Right renal cortex interstitium (tissue), 3 donors: ENCODE measurements at places on chromosomes 7 and 10.

GRCh38 chr10:29389935-29390334 lies 101.1 kb downstream of the LYZL1 start:
- no peak for DNase-seq

GRCh38 chr7:31061185-31061584 lies 9.1 kb downstream of the ADCYAP1R1 start:
- DNase-seq, result no peak

DNA sequence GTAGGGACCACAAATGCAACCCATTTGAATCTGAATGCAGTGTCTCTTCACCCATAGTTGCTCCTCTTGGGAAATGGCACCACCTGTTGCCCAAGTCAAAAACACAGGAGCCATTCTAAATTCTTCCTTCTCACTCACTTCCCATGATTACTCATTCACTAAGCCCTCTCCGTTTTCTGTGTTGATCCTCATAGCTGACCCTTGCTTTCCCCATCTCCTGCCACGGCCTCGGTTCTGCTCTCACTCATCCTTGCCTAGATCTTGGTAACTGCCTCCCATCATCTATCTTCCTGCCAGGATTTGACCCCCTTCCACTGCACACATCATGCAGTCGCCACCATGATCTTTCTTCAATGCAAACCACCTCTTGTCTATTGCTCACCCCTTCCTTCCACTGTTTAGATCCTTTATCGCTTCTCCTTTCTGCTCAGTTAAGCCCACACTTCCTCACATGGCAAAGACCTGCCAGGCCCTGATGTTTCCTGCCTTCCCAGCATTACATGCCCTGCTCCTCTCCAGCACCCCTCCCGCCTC lies 19.0 kb upstream of the CPN1 start:
- no peak for DNase-seq

GRCh38 chr10:5293691-5294550 lies 70.8 kb upstream of the UCN3 start:
- DNase-seq, result peak; percentile 18

GRCh38 chr7:128425850-128426249 lies 16.1 kb upstream of the IMPDH1 start:
- no peak for DNase-seq

- no peak for DNase-seq
These were observed 3.5 kb upstream of the ATP6V0E2 start for GRCh38 chr7:149870274-149870673.

GRCh38 chr10:112716924-112717413 lies 233.1 kb upstream of the TCF7L2 start:
- DNase-seq, result no peak

DNA sequence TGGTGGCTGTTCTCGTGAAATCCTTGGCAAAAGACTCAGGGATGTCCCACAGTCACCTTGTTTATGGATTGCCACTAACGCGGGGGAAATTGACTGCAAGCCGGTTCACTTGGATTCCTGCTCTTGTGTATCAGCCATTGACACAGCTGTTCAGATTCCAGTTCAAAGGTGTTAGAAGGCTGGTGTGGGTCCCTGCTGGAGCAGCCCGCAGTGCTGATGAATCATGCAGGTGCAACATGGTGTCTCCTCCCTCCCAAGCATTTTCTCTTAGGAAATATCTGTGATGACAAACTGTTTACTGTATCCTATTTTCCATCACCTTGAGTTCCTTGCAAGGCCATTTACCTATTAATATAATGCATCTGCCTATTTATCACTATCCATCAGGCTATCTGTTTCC lies 170.1 kb downstream of the GATA3 start:
- no peak for DNase-seq

DNA sequence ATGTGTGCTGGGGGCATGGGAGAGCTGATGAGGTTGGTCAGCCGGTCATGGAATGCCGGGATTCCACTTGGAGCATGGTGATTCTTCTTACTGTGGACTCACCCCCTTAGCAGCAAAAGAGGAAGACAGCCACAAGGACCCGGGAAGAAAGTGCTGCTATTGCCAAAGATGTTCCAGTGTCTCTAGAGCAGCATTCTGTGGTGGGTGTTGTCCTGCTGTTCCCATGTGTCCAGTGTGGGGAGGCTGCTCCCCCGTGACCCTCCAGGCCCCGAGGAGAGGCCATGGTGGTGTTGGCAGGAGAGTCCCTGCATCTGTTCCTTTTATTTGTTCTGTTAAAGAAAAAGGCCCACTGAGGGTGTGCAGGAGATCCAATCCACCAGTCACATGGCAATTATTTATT lies 499.4 kb downstream of the RPS24 start:
- no peak for DNase-seq

DNA sequence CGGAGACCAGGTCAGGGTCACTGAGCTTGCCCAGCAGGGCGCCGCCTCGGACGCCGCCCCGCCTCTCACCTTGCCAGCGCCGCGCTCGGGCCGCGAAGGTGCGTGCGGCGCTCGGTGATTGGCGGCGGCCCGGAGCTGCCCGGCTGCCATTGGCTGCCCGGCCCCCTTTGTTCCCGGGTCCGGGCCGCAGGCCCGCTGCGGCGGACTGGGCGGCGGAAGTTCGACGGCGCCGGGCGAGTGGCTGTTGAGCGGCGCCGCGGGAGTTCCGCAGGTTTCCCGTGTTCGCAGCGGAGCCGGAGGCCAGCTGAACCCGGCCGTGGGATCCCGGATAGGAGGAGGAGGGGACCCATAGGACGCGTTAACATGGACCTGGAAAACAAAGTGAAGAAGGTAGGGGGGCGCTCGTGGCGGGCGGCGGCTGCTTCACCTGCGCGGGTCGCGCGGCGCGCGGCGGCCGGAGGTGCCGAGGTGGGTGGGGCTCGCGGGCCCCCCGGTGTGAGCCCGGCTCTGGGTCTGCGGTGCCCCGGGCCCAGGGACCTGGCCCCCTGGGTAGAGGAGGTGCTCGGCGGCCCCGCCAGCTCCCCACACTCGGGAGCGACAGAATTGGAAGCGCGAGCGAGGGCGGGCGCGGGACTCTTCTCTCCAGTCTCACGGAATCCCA lies at the start of gene TES:
Gene TES (plus strand): TSS at position 195 of the 661 bp plus-strand sequence. CDS start 169 bp downstream, at position 364.
- peak; percentile 46 for DNase-seq

GRCh38 chr7:101507791-101508252 lies 121.3 kb downstream of the MYL10 start:
- peak; percentile 90 for DNase-seq

DNA sequence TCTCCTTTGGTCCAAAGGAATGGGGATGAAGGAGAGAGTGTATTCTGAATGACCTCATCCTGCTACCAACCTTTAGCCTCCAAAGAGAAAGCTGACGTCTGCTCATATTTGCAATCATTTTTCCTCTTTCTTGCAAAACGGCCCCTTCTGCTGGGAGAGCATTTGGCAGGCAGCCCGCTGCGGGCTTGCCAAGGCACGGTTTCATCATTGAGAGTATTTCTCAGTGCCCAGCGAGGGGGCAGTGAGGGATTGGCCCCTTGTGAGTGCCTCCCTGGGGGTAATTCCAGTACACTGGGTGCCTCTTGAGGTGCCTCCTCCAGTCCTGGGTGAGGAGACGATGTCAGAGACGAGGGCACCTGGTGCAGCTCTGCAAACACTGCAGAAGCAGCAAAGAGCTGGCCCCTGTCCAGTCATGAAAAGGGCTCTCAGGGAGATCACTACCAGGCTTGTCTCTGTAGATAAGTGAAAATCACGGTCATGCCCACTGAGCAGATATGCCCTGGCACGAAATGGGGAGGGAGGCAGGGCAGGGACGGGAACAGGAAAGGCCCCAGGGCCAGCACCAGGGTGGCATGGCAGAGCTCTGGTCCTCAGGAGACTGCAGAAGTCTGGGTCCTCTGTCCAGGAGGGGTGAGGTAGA lies 48.7 kb upstream of the SHH start:
- DNase-seq, result no peak
